Progenitor cell of endocrine pancreas (in vitro differentiated cells): ENCODE measurements at places on chromosomes 5 and 9.
A peak's percentile ranks its signal among the peaks of the same experiment; 100 is the strongest.

DNA sequence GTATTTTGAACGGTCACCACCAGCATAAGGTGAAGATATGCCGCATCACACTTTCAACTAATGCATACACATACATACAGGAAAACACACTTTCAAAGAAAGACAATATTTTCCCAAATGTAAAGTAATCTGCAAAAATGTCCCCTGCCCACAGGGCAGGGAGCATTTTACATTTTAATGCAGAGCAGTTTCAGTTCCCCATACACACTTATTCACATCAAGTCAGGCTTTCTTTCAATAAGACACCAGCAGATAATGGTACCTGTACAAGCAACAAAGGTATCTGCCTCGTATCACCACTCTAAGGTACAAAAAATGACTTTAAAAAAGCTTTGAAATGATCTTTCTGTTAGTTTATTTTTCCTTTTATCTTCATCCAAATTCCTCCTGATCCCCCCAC, 247.1 kb upstream of the CCNG1 start:
- no peak for DNase-seq

DNA sequence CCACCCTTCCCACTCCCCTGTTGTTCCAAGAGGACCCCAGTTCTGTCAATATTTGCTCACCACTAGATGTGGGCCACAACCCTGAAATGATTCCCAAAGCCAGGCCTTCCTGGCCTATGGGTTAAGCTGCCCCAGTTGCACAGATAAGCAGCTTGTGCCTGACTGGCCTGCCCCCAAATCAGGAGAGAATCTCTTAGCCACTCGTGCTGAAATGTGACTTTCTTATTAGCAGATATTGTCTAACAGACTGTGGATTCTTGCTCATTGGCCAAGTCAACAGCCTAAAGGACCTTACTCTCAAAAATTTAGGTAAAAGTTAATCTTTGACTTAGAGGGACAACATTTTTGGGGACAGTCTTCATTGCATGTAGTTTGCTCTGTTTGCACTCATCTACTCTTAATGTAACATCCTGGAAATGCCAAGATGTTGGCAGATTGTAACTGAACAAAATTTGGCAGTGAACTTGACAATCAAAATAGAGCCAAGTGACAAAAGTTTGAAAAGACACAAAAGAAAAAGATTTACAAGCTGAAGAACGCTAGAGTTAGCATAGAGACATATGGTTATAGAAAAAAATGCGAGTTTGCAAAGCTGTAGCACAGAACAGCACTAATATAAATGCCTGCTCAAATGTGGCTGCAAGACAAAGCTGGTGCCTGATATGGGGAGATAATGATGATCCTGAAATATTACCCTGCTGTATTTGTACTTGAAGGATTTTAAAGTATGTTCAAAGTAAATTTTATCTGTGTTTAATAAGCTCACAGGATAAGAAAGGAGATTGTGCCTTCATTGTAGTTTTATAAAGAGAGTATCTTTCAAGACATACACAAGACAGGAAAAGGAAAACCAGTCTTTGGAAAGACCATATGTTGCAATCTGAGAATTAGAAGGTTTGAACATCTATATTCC, 29.0 kb upstream of the FSD1L start:
- DNase-seq, result no peak

DNA sequence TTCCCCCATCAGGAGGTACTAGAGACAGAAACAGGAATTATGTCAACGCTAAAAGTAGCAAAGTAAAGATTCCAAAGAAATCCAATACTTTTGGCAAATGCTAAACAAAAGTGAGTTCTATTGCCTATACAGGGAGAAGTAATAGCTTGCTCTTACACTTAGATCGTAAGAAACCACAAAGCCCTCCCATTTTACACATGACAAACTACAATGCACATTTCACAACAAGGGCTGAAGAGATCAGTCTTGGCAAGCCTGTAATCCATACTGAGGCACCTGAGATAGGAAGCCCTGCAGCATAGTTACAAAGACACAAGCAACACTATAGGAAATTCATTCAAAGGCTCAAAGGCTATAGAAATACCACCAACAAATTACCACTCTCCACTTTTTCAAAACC, 7.7 kb downstream of the HNRNPK start:
- no peak for DNase-seq

DNA sequence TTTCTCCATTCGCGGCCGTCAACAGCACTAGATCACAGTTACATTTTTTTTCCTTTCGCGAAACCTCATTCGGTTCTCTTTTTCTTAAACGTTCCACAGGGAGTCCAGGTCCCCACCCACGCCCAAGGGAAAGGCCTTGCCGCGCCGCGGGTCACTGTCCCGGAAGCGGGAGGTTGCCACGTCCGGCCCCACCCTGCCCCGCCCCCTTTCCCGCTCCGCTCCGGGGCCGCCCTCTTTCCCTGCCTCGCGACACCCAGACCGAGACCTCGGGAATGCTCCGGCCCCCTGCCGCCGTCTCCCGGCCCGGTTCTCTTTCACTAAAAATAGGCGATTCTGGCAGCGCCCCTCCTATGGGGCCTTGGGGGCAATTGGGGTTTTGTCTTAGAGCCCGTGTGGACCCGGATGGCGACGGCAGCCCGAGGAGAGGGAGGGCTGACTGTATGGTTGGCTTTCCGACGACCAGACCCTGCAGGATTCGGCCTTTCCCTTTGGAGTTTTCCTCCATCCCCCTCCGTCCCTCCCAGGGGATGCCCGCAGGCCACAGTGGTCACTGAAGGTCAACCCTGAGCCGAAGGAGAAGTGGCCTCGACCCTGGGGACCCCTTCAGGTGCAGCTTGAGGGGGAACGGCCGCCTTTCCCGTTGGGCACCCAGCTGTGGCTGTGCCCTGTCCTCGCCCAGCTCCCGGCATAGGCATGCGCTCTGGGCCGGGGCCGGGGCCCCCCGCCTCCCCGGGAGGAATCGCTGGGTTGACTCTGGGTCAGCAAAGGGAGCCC, 2.8 kb upstream of the RACK1 start:
- DNase-seq, result peak; percentile 72

DNA sequence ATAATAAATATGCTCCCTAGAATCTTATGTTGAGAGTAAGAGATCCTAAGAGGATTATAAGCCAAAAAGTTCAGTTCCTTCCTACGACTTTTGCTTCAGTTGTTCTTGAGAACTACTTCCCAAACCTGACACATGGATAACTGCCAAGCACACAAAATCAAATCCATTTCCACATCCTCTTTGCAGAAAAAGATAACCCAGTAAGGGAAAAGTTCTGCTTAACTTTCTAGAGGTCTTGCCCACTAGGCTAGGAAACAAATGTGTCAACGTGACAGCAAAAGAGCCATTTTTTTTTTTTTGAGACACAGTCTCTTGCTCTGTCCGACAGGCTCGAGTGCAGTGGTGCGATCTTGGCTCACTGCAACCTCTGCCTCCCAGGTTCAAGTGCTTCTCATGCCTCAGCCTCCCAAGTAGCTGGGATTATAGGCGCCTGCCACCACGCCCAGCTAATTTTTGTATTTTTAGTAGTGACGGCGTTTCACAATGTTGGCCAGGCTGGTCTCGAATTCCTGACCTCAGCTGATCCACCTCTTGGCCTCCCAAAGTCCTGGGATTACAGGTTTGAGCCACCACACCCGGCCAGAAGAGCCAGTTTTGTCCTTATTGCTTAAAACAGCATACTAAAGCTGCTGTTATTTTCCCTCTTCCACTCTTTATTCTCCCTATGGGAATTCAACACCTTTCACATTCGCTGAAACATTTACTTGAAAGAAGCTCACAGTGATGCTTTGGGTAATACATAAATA, 24.2 kb downstream of the CSNK1A1 start:
- no peak for DNase-seq

- peak; percentile 55 for DNase-seq
Measured at GRCh38 chr5:170225326-170226128, 7.3 kb upstream of the C5orf58 start.

DNA sequence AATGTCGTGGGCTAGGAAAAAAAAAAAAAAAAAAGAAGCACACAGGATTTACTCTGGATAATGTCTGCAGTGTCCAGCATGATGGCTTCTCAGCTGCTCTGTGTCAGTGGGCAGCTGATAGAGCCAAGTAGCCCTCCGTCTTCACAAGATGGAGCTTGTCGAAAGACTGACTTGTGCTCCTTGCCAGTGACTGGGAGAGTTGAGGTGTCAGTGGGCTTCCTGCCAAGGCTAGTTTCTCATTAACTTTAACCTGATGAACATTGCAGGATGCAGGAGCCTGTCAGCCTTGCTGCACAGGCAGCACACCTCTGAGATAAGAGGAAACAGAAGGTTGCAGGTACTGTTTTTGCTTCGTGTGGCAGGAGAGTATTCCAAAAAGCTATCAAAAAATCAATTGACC, 171.4 kb upstream of the SGCD start:
- no peak for DNase-seq

DNA sequence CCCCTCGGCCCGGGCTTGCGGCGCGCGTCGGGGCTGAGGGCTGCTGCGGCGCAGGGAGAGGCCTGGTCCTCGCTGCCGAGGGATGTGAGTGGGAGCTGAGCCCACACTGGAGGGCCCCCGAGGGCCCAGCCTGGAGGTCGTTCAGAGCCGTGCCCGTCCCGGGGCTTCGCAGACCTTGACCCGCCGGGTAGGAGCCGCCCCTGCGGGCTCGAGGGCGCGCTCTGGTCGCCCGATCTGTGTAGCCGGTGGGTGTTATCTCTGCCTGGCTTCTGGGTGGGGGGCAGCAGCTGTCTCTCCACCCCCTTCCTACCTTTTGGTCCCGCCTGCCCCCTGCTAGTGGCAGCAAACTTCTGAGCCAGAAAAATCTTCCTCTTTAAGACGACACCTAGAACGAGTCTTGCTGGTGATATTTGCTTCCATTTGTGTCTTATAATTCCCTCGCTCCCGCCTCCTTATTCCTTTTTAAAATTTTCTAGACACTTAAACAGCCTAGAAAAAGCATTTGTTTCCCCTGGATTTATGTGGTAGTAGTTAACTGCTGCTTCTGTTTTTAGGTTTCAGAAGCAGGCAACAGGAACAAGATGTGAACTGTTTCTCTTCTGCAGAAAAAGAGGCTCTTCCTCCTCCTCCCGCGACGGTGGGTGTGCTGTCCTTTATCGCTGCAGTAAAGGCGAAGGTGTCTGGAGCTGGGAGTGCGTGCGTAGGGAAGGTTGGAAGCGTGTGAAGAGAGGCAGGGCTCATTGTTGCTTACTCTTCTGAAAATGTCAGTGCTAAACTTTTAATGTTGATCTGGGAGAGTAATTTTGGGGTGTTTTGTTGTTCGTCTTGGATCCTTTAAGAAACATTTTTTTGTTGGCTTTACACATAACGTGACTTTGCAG, 554 bp downstream of the JAK2 start:
- DNase-seq, result no peak

GRCh38 chr5:74630453-74631066, 10.0 kb downstream of the ENC1 start:
- DNase-seq, result no peak

- DNase-seq, result no peak
Measured at GRCh38 chr9:16484744-16485143, 385.7 kb downstream of the BNC2 start.

GRCh38 chr5:170886210-170886894, 24.5 kb downstream of the RANBP17 start:
- DNase-seq, result no peak

DNA sequence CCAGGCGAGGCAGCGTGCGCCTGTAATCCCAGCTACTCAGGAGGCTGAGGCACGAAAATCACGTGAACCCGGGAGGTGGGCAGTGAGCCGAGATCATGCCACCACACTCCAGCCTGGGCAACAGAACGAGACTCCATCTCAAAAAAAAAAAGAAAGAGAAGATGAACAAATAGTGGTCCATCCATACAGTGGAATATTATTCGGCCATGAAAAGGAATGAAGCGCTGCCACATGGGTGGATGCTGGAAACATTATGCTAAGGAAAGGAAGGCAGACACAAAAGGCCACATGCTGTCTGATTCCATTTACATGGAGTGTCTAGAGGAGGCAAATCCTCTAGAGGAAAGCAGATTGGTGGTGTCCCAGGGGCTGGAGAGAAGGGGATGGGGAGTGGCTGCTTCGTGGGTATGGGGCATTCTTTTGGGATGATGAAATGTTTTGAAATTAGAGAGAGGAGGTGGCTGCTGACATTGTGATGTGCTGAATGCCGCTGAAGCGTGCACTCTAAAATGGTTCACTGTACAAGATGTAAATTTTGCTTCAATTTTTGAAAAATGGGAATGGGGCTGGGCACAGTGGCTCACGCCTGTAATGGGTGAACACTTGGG, 17.0 kb downstream of the PLPP7 start:
- DNase-seq, result no peak

GRCh38 chr9:69174616-69175463, 763 bp downstream of the TJP2 start:
- no peak for DNase-seq

- DNase-seq, result no peak
Measured at GRCh38 chr9:35158501-35159280, 3.1 kb upstream of the UNC13B start.

DNA sequence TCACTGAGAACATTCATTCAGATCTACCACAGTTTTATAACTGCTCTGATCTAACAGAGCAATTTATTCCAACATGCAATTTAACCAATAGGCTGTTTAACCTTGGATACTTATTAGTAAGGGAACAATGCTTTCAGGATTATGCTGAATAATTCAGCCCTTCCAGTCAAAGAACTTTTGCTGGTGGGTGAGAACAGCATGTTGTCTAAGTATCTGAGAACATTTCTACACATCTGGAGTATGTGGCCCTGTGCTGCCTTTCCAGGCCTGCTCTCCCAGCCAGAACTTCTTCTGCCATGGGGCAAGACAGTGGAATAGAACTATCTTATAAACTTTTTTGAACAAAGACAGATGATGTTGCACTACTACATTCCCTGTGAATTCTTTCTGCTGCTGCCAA, 55.8 kb downstream of the NFIB start:
- no peak for DNase-seq

GRCh38 chr5:16812911-16813310, 123.2 kb downstream of the MYO10 start:
- DNase-seq, result no peak

DNA sequence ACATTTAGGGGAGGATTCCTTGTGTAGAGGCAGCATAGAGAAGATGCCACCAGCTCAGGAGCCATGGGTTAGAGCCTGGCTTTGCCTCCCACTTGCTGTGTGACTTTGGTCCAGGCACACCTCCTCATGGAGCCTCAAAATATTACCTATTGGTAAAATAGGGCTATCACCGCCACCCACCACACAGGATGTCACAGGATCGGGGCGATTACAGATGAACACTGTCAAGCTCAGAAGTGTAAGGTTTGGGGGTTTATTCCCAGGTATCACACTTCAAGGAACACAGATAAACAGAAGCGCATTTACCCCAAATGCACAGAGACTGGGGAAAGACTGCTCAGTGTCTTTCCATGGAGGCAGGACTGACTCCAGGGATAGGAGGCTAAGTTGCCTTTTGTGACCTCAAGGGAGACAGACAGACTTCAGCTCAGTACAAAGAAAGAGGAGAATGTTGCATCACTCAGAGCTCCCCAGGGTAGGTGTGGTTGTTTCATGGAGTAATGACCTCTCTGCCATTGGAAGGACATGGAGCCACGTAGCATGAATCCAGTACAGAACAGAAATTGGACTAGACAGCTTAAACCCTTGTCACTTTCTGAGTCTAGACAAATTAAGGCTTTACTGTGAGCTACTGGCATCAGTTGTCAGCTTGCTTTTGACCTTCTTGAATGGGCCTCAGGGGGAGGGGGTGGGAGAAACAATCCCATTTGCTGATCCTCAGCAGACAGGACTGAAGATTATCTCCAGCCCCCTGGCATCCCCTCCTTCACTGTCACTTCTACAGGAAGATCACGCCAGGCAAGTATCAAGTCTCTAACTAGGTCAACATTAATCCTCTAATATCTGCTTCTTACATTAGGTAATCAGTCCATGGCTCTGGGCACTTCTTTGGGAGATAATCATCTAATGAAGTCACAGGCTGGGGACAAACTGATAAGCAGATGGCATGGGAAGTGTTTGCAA, 6.5 kb downstream of the TRAF1 start:
- no peak for DNase-seq
